Skin of body (tissue), 3 donors: ENCODE measurements at places on chromosomes 7 and 10.

DNA sequence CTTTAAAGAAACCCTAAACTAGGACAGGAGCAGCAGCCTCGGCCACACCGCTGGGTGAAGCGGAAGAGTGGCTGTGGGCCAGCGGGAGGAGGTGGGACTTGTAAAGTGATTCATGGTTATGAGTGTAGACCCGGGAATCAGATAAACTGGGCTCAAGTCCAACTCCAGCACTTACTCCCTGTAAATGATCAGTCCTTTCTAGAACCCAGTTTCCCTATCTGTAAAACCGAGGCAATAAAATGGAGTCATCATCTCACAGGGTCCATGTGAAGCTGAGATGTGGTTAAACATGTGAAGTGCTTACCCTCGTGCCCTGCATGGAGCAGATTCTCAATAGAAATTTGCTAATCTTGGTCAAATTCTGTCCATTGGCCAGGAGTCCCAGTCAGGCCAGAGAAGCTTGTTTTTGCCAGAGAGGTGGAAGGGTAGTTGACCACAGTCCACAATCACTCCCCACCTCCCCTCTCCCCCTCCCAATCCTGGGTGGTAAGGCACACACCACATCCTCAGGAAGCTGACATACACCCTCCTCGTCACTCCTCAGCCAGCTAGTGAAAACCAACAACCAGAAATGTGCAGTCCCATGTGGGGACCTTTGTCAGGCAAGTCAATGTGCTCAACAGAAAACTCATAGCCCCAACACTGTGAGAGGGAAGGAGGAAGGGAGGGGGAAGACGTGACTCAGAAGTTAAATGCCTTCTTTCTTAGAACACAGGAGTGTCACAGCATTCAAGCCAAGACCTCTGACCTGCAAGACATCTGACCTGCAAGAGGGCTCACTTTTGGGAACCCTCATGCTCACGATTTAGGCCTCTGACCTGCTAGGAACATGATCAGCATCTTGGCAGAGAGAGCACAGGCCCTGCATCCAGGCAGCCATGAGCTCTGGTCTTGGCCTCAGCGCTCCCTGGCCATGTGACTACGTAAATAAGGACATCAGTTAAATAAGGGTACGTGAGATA lies 145.1 kb downstream of the PLXNA4 start:
- no peak for DNase-seq

GRCh38 chr10:82477776-82478175 lies 602.8 kb downstream of the NRG3 start:
- DNase-seq = no peak

GRCh38 chr7:132345543-132346129 lies 230.6 kb downstream of the PLXNA4 start:
- DNase-seq = no peak

- DNase-seq = no peak
These were observed 137.2 kb downstream of the GRID1 start for GRCh38 chr10:86229376-86229775.

- DNase-seq = no peak
These were observed 268.8 kb downstream of the PLXNA4 start for GRCh38 chr7:132307465-132307864.

- no peak for DNase-seq
These were observed 114.7 kb downstream of the ODAD2 start for GRCh38 chr10:27884185-27884641.

GRCh38 chr10:80957161-80957560 lies 419.5 kb downstream of the SH2D4B start:
- no peak for DNase-seq

GRCh38 chr7:84783141-84783778 lies 403.6 kb downstream of the SEMA3D start:
- no peak for DNase-seq

DNA sequence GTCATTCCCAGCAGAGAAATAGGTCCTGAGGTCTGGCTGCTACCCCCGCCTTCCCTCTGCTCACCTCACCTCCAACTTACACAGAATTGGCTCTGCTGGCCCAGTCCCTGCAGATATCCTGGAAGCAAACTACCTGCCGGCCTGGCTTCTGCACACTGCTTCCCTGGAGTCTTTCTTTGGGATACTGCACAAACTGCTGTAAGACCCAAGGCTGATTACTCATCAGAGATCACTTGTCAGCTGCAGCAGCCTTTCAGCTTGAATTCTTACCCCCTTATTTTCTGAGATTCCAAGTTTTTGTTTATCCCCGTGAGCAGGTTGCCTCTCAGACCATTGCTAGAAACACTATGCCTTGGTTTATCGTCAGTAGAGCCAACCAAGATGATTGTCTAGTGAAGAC lies 426.4 kb downstream of the PHTF2 start:
- DNase-seq = no peak

DNA sequence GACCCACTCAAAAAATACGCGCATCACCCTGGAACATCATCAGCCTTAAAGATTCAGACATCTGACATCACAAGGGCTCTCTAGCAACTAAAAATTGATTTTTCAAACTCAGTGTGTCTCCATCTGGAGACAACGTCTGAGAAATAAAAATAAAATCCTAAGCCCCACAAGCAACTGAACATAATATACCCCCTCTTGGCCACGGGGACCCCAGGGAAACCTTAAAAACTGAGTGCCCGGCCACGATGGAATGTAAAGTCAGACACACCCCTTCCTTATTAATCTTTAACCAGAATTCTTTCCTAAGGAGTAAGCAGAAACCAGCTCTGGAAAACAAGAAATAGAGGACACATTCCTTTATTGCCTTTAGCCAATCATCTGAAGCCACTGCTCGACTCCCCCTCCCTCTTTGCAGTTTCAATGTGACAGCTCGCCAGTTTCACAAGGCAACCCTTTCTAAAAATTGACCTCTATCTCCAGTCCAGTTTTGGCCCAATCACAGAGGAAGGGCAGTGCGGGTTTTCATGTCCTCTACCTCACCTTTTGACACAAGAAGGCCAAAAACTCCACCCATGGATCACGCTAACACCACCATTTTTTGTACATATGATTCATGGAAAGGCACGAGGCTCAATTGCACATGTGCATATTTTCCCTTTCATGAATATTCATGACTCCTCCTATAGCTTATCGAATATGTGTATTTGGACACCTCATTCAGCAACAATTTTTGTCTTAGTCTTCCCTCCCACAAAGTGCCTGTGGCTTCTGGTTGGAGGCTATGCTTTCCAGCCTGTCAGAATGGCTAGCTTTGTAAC lies 24.2 kb downstream of the IFIT3 start:
- DNase-seq = peak; percentile 57

GRCh38 chr10:47079204-47079580 lies 168.0 kb downstream of the PTPN20 start:
- no peak for DNase-seq

DNA sequence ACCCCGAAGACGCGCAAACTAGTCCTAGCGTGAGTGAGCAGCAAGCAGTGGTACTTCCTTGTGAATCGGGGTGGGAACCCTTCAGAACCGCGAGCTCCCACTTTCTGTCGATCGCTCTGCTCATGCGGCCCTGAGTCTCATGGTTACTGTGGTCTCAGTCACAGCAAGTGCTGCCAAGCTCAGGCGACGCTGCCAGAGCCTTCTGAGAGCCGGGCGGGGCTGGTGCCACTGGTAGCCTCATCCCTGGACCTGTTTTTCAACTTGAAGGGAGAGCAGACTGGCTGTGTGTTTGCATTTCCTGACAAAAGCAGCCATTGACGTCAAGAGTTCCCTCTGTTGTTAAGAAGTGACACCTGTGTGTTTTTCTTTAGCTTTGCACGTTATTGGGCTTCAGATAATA lies 32.9 kb upstream of the BHLHA15 start:
- DNase-seq = no peak

DNA sequence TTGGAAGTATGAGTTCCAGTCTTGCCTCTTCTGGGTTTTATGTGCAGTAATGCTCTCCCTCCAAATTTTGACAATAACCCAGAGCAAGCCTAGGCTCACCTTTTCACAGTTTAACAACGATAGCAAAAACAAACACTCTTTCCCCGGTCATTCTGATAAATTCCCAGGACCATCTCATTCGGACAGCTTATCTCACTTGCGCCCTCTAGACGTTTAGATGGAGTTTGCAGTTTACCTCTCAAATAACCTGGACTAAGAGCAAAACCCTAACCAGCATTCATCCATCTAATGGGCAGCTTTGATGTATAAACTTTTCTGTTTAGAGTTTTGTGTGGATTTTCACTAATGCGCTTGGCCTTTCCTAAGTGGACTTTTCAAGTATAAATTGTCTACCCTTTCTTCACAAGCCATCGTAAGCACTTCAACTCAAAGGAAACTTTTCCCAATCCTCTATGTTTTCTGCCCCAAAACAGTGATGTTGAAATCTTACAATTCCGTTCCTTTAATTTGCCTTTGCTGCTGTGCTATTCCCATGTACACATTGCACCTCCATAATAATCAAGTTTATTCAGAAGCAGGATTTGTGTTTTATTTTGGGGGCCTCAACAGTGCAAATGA lies 114.9 kb downstream of the HDAC9 start:
- no peak for DNase-seq

- no peak for DNase-seq
These were observed 57.8 kb downstream of the NPTX2 start for GRCh38 chr7:98674881-98675280.

DNA sequence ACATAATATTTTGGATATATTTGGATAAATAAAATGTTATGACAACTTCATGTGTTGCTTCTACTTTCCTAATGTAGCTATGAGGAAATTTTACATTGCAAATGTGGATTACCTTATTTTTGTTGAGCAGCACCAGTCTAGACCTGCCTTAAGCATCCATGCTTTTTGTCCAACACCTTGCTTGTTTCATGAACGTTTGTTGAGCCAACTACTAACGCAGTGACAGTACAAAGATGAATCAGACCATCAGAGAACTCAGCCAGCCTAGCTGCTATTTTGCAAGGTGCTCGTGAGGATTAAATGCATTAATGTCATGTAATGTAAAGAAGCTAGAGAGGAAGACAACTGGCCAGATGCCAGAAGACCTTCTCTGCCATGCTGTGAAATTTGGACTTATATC lies 1.1 kb upstream of the ZC3HAV1L start:
- DNase-seq = no peak

DNA sequence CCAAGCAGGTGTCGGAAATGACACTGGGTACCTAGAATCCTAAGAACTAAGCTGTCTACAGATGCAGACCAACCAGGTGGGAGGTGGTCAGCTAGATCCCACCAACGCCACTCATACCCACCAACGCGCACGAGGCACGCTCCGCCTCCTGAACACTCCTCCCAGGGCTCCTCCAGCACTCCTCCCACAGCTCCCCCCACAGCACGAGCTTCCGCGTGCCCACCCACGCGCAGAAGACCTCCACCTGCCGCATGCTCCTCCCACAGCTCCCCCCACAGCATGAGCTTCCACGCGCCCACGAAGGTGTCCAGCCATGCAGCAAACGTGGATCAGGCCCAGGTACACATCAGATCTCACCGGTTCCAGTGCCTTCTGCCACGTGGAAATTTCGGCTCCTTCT lies 196.0 kb downstream of the MAD1L1 start:
- DNase-seq = no peak

- DNase-seq = no peak
These were observed 10.0 kb upstream of the TNS3 start for GRCh38 chr7:47591655-47592572.

DNA sequence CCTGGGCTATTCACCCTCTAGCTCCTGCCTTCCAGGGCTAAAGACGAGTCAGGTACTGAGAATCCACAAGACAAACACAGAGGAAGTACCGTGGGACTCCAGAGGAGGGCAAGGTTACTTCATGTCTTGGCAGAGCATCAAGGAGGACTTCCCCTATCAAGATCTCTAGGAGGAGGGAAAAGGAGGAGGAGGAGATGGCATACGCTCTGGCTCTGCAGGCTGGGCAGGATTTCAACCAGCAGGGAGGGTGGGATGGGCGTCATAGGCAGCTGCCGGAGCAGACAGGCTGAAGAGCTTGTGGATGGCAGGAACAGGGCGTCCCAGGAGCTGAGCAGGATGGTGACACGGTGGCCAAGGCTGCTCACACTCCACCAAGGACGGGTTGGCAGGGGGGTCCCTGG lies 21.3 kb downstream of the MDH2 start:
- DNase-seq = no peak

GRCh38 chr10:78787125-78787524 lies 281.6 kb upstream of the ZMIZ1 start:
- no peak for DNase-seq

- no peak for DNase-seq
These were observed 662.5 kb downstream of the POM121L12 start for GRCh38 chr7:53697913-53698312.

GRCh38 chr7:102424129-102424551 lies 9.2 kb upstream of the ORAI2 start:
- no peak for DNase-seq

DNA sequence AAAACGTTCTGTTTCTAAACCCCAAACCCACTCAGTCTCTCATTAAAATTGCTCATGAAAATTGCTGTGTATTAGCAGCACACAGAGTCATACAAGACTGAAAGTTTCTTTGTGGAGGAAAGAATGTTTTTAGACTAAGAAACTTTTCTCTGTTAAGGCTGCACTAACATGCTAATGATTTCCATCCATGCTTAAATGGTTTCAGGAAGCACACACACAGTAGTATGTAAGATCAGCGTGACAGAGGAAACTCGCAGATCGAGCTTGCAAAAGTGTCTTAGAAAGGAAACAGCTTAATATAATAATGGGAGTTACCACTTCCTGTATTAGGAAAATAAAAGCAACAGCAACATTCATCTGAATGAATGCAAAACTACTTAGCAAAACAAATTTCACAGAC lies 112.7 kb downstream of the ICA1 start:
- peak; percentile 81 for DNase-seq

DNA sequence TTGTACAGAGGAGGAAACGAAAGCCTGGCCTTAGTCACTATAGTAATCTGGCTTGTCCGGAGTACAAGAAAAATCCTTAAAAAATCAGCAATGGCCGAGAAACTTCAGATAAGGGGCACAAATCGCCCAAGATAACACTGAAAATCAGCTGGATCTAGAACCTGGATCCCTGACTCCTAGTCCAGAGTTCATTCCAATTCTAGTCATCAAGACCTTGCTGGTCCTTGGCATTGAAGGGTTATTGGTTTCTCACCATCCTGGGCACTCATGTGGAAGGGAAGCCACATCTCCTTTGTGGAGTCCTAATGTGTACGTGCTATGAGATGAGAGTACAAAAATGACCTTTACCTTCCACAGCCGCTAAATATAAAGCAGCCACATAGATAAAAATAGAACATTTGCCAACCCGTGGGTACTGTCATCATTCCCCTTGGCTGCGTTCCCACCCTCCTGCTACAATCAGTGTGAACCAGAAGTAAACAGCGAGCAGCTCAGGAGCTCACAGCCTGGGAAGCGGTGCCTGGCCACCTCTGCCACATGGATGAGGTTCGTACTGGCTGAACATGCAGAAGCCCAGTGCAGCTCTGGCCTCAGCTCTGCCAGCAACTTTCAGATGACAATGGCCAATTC lies 116.0 kb upstream of the PDLIM1 start:
- DNase-seq = no peak

DNA sequence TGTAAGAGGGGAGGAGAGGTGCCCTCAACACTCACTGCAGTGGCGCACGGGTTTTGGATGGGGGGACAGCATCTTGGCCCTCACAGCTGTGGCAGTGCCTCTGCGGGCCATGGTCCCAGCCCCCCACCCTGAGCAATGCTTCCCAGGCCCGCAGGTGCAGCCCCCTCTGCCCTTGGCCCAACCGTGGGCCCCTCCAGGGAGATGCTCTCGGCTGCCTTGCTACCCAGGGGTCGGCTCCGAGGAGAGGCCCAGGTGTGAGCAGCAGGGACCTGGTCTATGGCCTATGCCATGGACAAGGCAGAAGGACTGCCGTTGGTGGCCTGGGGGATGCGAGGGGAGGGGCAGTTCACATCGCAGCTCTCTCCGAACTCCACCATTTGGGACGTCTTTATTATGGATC lies 159.2 kb downstream of the RNF216 start:
- DNase-seq = no peak
